ENCODE measurements at places on chromosomes 5 and 9.

DNA sequence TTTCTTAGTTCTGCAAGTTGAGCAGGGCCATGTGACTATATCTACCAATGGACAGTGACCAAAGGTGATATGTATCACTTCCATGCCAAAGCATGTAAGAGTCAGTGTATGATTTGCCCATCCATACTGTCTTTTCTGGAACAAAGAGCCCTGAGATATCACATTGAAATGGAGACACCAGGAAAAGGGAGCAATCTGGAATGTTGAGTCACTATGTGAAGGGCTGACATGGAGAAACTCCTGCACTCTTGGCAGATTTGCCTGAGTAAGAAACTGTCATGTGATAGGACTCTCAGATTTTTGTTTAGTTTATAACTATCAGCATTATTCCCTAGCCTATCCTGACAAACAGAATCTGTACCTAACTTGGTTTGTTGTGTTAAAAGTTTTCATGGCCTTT, 29.8 kb upstream of the TMEM161B start:
- DNase-seq: no peak

DNA sequence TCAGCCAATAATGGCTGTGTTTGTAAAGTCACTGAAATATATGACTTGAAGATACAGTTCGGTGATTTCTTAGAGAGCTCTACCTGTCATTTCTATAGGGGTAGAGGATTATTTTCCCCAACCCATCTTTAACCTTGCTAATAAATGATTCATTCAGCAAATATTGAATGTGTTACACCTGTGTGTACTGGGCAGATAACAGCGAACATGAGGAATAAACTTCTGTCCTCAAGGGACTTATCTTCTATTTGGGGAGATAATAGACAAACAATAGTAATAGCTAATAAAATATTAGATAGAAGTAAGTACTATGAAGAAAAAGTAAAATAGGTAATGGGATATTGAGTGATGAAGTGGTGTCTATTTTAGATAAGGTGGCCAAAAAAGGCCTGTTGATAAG, 9.3 kb downstream of the TTC23L start:
- DNase-seq: no peak

- no peak for DNase-seq
These were observed 78.7 kb downstream of the SNCAIP start for GRCh38 chr5:122390694-122391093.

- peak; percentile 12 for DNase-seq
These were observed 35.3 kb downstream of the ERBIN start for GRCh38 chr5:65961633-65962032.

DNA sequence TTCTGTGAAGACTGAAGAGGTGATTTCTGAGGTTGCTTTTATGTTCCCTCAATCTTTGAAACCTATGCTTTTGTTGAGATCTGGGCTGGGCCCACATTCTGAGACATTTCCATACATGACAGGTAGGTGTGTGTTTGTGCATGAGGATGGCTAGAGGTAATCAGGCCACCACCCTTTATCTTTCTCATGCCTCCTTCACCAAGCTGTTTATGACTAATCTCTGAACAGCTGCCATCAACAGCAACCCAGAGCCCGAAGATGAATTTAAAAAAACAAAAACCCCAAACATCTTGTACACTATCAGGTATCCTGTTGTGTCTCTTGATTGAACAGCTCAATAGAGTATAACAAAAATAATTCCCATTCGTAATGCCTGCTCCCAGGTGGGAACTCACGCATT, 12.6 kb upstream of the C5orf46 start:
- no peak for DNase-seq

GRCh38 chr5:171427318-171428167, 8.1 kb downstream of the FGF18 start:
- no peak for DNase-seq

GRCh38 chr9:125932012-125932411, 184.8 kb downstream of the PBX3 start:
- DNase-seq: peak; percentile 92

GRCh38 chr5:112640546-112640945, 97.1 kb upstream of the APC start:
- DNase-seq: no peak

DNA sequence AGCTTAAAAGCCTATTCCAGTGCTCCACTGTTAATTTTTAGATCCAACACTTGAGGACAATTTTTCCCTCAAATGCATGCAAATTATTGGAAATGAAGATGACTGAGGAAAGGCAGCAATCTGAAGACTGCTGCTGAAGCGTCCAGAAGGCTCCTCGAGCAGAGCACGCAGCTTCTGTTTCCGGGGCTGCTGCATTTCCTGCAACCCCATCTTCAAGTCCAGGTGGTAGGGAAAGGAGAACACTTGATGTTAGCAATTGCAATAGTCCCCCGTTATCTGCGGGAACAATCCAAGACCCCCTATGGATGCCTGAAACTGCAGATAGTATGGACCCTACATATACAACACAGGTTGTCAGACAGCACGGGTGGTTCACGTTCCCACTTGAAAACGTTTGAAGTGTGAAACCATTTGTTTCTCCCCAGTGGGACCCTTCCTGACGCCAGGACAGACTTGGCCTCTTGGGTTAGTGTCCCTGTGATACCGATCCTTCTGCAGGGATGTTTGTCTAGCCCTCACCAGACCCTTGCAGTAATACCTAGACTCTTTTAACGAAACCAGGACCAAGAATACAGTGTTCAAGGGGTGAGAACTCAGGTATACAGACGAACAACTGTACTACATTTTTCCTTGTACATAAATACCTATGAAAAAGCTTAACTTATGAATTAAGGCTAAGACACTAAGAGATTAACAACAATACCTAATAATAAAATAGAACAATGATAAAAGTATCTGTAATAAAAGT, 152.3 kb downstream of the HSD17B3 start:
- DNase-seq: no peak

GRCh38 chr9:16656432-16657169, 213.9 kb downstream of the BNC2 start:
- DNase-seq: no peak

GRCh38 chr5:14431534-14431933, 150.1 kb upstream of the OTULINL start:
- DNase-seq: no peak

DNA sequence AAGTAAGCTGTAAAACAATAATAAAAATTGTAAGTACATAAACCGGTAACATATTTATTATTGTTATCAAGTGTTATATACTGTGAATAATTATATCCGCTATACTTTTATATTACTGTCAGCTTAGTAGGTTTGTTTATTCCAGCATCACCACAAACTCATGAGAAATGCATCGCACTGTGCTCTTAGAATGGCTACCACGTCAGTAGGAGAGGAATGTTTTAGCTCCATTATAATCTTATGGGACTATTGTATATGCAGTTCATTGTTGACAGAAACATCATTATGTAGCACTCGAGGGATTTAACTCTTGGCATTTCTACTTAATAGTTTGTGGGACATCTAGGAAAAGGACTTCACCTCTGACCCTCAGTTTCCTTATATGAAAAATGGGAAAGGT, 16.4 kb downstream of the SLC12A2 start:
- no peak for DNase-seq

DNA sequence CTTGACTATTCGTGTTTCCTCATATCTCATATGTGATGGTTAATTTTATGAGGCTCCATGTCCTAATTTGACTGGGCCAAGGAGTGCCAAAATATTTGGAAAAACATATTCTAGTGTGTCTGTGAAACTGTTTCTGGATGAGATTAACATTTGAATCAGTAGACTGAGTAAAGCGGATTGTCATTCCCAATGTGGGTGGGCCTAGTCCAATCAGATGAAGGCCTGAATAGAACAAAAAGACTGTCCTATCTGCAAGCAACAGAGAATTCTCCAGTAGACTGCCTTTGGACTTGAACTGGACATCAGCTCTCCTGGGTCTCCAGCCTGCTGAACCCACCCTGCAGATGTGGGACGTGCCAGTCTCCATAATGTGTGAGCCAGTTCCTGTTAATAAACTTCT, 13.5 kb upstream of the SLCO4C1 start:
- DNase-seq: no peak

DNA sequence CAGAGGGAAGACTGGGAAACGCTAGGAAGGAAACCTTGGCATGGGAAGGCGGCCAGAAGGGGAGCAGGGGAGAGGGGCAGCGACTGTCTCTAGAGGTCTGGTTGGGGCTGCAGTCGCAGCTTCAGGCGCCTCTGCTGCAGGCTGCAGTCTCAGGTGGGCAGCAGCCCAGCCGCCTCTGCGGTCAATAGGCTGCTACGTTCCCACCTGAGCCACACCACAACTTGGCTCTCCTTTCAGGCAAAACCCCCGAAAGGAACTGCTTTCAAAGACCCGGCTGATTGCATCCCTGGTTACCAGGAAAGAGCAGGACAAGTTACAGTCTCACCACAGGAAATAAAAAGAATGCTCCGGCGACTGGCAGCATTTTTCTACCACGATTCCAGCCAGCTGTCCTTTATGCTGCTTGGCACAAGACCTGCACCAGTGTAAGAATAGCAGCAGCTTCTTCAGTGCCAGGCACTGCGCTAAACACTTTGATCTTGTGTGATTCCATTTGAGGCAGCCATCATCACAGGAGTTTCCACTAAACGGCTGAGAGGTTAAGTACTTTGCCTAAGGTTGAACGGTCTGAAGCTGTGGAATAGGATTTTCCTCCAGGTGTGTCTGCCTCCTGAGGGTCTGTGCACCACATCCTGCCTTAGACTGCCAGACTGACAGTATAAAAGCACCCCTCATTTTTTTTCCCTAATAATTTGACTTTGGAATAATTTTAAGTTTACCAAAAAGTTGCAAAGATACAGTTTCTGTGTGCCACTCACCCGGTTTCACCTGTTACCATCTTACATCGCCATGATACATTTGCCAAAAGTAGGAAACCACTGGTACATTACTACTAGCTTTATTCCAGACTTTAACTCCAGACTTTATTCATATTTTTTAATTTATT, 7.5 kb downstream of the RPS14 start:
- no peak for DNase-seq

DNA sequence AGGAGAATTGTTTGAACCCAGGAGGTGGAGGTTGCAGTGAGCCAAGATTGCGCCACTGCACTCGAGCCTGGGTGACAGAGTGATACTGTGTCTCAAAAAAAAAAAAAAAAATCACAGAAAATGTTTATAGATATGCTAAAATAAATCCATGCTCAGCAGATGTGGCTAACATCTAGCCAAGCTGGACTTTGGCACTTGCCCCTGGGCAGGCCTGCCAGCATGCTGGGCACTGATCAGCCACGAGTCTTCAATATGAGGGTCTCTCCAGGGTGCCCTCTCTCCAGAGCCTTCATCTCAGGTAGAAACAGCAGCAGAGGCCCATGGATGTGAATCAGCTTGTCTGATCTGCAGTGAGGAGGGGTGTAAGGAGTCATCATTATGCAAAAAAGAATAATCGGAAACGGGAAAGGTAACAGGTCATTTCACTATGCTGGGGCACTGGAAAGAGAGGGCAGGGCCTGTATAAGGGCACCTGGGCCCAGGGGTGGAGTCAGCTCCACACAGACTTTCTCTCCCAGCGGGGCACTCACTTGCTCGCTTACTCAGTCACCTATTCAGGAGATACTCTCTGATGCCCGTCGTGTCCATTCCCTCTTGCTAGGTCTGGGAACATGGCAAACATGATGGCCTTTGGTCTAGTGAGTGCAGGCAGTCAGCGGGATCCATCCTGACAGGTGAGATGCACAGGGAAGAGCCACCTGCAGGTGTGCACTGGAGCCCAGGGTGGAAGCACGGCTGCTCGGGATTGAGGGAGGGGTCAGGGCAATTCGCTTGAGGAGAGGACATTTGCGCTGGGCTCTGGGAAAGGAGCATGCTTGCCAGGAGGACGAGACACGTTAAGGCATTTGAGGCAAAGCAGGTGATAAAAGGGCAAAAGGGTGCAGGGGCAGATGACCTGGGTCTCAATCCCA, 17.1 kb downstream of the RNF44 start:
- no peak for DNase-seq

GRCh38 chr9:126411225-126411947, 84.8 kb downstream of the MVB12B start:
- no peak for DNase-seq

- no peak for DNase-seq
These were observed 8.3 kb downstream of the AHRR start for GRCh38 chr5:329768-330167.

DNA sequence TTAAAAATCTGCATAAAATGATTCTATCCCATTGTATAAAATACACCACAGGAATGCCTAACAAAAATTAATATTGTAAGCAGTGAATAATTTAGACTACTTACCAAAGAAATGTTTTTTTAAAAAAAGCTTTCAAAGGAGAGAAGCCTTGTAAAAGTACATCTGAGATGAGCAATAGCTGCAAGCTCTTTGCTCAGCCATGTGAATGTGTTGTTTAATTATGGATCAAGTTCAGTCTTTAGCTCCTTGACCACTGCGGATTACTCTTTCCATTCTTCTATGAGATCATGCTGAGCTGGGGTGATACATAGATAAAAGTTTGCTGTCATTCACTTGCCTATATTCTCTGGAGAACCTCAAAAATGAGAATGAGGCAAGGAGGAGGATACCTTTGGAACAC, 782.4 kb upstream of the ZNF608 start:
- DNase-seq: no peak

- DNase-seq: peak; percentile 22
These were observed 614.5 kb downstream of the MAT2B start for GRCh38 chr5:164119806-164120447.

DNA sequence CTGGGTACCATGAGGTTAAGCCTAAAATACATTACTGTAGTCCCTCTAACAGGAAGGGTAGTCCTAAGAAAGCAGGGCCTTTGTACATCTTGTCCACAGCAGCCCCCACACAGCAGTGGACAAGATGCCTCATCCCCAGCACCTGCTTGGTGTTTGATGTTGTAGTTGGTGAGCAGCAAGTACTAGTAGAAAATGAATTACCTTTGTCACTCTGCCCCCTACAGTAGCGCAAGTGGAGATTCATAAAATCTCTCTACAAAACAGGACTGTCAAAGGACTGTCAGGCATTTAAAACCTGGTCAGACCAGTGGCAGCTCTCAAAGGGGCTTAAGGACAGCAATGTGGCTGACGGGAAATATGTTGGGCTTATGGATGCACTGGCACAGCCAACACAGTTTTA, 122.5 kb downstream of the TMEM174 start:
- no peak for DNase-seq

GRCh38 chr9:134644725-134645606, 3.4 kb downstream of the COL5A1 start:
- DNase-seq: peak; percentile 99

DNA sequence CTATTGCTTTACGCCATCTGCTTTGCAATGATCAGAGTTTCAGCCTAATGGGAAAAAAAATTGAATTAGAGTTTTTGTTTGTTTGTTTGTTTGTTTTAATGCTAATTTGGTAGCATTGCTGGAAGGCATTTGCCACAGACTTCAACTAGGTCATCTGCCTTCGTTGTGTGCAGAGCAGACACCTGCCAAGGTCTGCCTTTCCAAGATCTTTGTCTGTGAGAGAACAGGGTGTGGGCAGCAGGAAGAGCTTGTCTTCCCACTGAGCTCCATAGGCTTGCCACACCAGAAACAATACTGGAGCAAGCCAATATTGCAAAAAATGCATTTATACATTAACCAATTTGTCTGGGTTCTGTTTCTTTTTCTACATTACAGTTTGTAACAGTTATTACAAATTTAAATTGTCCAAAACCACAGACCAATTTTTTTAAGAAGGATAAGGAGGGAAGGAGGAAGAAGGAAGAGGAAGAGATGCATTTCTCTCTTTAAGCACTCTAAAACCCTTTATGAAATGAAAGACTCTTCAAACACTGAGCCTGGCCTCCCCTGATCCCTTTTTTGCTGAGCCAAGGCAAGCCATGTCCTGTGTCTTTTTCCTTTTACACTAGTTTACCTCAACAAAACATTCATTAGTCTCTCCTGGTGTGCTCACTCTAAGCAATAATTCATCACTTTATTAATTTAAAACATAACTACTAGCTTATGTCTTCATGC, 210.5 kb downstream of the SNX18 start:
- DNase-seq: no peak
